NCI-H69 (cell line): ENCODE measurements at places on chromosomes 3 and 15.

GRCh38 chr3:163951397-163951987 lies 1126.8 kb downstream of the SI start:
- peak; percentile 14 for DNase-seq

DNA sequence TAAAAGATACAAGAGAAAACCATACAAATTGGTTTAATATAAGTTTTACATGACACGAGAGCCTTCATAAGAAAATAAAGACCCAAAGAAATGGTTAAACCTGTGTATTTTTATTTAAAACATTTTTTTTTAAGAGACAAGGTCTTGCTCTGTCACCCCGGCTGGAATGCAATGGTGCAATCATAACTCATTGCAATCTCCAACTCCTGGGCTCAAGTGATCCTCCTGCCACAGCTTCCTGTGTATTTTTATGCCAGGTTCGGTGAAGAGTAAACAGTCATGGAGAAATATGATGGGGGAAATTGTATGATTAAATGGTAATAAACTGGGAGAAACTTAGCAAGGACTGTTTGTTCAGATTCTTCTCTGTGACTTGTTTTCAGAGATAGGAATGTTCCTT lies 441.0 kb downstream of the TUSC7 start:
- no peak for DNase-seq

GRCh38 chr15:35966781-35967180 lies 420.8 kb upstream of the DPH6 start:
- DNase-seq: peak; percentile 52

GRCh38 chr15:56349554-56349953 lies 15.7 kb upstream of the TEX9 start:
- no peak for DNase-seq
